Stimulated activated CD4-positive, alpha-beta T cell treated with anti-CD3 and anti-CD28 coated beads, Interleukin-1b, Interleukin-23, amount 100 ng/mL, for 1 hour (primary cell): ENCODE measurements at places on chromosomes 7 and 10.

- no peak for DNase-seq
Observed at GRCh38 chr10:31749981-31750840, 178.4 kb downstream of the ARHGAP12 start.

- no peak for DNase-seq
Observed at GRCh38 chr10:12844811-12845483, 156.6 kb downstream of the CCDC3 start.

- no peak for DNase-seq
Observed at GRCh38 chr7:82021036-82021435, 251.2 kb upstream of the HGF start.

DNA sequence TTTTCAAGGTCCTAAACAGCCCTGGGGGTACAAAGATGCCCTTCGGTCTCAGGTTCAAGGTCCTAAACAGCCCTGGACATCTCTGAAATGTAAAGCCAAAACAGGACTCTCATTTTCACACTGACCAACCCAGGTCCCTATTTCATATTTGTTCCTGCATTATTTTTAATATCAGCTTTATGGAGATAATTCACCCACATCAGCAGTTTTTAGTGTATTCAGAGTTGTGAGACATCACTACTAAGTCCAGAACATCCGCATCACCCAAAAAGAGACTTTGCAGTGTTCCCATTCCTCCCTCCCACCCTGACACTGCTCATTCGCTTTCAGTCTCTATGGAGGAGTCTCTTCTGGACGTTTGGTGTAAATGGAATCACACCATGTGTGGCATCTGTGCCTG, 420.2 kb downstream of the PTPRN2 start:
- DNase-seq: no peak

DNA sequence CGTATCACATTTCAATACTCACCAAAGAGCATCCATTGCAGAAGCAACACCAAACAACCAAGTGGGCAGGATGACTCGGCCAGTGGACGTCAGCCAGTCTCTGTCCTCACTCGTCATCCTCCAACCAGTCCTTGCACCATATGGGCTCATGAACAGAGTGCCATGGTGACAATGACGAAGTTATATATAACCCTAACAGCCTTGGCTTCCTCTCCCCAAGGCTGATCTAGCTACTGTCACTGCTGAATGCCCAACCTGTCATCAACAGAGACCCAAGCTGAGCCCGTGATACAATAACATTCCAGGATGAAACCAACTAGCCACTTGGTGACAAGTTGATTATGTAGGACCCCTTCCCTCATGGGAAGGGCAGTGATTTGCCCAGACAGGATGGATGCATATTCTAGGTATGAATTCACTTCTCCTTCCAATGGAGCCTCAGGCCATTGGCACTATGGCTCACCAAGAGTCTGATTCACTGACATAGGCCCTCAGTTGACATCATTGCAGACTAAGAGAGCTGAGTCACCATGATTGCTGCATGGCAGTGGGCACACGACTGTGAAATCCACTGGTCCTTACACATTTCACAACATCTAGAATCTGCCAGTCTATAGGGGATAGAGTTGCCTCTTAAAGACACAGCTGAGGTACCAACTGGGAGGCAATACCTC, 26.3 kb upstream of the PPIF start:
- no peak for DNase-seq

- no peak for DNase-seq
Observed at GRCh38 chr10:85067955-85068354, 739.6 kb downstream of the CCSER2 start.

DNA sequence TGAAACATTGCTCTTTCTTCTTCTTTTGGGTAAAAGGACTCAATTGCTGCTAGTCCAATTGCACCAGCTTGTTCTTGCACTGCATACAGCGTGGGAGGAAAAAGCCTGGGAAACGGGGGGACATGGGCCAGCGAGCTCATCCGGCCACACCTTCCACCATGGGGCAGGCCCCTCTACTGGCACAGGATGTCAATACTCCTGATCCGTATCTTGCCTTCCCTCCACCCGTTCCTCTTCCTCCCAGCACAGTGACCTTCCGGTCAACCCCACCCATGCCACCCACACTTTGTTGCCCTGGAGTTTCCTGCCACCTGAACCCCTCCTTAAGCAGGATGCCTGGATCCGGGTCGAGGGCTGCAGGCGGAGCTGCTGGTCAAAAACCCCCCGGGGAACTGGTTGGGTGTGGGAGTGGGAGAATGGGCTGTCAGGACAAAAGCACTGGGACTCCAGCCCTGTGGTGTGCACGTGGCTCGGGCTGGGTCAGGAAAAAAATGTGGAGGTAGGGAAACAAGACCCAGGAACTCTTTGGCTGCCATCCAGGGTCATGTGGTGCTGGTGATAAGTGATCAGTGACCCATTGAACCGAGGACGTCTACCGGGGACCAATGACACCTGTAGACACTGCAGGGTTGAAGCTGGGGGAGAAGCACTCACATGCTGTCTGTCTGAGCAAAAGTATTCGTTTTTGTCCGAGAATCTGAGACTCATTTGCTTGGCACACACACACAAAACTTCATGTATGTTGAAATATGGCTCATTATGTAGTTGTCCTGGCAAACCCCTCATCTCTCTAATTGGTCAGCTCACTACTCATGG, 8.1 kb downstream of the IL2RA start:
- no peak for DNase-seq

GRCh38 chr7:103773726-103774125, 215.7 kb downstream of the RELN start:
- DNase-seq: no peak

- no peak for DNase-seq
Observed at GRCh38 chr10:21398563-21399231, 126.8 kb downstream of the SKIDA1 start.

DNA sequence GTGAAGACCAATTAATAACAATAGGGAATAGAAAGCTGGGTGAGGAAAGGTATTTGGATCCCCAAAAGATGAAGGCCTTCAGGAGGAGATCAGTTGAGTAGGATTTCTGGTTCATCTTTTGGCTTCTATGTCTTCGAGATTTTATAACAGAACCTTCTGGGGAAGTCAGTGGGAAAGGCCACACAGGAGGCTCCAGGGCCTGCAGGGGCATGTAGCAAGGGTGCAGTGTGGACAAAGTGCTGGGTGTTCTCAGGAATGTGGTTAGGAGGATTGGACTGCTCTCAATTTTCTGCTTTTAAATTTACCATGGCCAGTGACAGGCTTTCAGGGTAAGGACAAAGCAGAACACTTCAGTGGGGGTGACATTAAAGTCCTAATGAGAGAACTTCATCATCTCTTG, 378.0 kb downstream of the CCSER2 start:
- DNase-seq: no peak

DNA sequence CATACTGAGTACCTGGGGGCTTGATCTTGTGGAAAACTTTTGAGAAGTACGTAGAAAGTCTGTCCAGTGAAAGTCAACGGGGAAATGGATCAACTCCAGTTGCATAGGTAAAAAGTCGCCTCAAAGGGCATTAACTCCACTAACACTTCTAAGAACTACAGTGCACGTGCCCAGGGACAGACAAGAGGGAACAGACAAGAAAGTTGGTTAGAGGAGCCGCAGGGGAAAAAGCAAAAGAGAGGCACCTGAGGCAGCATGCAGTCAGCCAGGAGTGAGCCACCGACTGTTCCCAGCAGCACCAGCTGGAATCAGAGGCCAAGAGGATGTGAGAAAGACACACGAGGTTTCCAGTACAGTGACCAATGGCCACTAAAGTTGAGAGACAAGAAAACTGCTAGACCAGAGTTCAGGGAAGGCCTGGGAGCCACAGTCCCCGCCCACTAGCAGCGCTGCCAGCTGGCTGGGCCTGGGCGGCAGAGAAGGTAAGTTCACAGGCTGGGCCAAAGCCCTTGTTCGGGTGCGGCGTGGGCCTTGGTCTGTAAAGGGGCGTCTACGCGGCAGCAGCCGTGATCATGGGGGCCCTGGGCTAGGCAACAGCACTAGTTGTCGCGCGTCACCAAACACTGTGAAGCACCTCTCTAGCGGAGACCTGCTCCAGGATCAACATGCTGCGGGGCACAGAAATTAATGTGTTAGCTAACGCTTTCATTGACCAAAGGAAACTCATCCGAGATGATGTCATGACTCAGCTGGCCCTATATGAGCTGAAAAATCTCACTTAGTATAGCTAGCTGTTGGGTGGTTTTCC, 14.0 kb downstream of the ITGB1 start:
- no peak for DNase-seq

DNA sequence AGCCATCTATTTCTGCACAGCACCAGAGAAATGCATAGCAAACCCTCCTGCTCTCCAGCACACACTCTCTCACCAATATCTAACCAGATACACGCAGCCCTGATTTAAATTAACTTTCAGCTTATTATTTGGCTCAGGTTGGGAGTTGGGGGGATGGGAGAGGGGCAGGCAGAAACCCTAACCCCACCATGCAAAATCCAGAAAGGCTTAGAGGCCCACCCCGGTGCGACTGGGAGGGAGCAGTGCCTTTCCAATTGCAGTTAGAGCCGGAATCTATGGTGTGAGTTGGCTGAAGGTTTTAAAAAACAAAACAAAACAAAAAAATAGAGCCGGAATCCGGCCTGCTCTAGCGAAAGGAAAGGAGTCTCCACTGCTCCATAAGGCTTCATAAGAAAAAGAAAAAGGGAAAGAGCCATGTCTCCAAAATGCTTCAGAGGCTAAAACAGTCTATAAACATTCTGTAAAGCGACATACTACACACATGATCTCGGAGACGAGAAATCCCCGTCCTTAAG, 2.9 kb downstream of the IGF2BP3 start:
- no peak for DNase-seq

GRCh38 chr10:22593636-22594198, 120.7 kb downstream of the PIP4K2A start:
- no peak for DNase-seq

GRCh38 chr10:66747451-66747850, 178.4 kb upstream of the LRRTM3 start:
- no peak for DNase-seq

DNA sequence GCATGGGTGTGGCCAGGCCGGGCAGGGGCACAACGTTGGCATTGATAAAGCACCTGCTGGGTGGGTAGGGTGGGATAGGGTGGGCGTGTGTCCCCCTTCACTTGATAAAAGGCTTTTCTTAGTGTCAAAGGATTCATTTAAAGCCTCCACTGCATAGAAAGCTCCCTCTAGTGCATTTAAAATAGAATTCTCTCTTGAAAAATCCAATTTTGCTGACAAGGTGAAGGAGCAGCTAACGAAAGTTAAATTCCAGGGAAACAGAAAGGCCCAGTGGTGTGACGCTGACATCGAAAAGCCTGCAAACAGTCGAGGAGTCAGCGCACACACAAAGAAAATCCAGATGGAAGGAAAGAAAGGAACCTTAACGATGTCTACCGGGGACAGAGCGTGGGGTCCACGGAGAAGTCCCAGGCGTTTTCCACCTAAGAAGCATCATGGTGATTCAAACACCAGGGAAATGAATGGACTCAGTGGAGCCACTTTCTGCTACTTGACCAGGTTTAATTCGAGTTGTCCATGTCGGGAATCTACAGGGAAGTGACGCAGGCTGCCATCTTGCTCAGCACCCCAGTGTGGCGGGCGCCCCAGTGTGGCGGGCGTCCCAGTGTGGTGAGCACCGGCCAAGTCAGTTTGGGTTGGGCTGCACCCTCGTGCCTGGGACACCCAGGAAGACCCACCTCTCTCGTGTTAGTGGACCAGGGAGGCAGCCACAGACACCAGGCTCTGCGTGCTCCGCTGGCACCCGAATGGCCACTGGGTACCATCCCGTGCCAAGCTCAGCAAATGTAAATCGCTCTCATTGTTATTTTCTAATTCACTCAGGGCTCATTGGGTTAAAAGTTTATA, 217.8 kb downstream of the DNAJB6 start:
- no peak for DNase-seq

GRCh38 chr10:22753786-22754185, 39.4 kb upstream of the PIP4K2A start:
- DNase-seq: no peak

DNA sequence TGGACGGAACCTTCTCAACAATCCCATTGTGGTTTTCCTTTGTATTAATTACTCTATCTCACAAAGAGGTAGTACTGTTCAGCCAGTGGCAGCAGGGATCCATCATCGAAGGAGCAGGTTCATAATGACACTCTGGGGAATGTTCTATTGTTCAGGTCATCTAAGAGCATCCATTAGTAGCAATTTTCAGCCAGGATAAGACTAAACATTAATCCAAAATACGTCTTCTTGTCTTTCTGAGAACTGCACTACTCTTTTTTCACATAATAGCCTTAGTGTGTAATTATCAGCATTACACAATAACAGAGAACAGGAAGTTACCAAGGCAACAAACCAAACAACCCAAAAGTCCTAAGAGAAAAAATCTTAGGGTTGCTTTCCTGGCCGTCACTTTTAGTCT, 259.5 kb upstream of the VWC2 start:
- DNase-seq: no peak

DNA sequence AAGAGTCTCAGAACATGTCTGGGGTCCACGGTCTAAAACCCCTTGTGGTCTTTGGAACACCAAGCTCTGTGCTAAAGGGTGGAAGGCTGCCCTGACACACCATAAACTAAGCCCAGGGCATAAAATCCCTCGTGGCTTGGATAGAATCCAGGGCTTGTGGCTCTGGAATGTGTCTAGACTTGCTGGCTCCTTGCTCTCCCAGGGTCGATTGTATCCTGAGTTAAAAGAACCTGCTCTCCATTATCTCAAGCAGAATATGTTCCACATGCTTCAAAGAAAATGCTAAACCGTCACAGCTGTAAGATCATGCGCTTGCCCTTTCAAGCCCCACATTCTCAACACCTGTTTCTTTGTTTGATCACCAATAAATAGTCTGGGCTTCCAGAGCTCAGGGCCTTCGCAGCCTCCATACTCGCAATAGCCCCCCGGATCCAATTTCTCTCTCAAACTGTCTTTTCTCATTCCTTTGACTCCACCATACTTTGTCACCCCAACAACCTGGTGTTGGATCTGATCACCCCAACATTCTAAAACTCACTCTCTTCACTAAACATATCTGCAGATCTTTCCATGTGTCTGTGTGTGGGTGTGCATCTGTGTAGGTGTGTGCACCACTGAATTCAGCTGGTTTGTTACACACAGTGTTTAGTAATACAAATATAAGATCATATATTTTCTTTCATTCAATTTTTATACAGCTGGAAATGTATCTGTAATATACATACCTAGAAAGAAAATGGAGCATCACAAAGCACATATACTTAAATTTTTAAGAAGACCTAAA, 238.5 kb downstream of the ZMYND11 start:
- no peak for DNase-seq

DNA sequence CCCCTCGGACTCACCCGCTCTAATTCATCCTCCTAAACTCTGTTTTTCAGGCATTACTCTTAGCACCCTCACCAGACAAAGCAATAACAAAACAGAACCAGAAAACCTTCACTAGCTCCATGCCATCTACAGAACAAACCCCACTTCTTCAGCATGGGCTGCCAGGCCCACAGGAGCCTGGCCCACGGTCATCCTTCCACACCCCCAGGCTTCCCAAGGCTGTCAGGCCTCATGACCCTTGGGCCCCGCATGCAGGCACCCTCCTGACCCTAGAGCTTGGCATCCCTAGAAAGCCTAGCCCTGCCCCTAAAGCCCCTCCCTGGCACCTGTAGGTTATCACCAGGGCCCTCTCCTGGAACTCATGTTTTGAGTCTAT, 59.6 kb downstream of the PRKAG2 start:
- DNase-seq: no peak
